ENCODE measurements at places on chromosomes 1 and 21.

DNA sequence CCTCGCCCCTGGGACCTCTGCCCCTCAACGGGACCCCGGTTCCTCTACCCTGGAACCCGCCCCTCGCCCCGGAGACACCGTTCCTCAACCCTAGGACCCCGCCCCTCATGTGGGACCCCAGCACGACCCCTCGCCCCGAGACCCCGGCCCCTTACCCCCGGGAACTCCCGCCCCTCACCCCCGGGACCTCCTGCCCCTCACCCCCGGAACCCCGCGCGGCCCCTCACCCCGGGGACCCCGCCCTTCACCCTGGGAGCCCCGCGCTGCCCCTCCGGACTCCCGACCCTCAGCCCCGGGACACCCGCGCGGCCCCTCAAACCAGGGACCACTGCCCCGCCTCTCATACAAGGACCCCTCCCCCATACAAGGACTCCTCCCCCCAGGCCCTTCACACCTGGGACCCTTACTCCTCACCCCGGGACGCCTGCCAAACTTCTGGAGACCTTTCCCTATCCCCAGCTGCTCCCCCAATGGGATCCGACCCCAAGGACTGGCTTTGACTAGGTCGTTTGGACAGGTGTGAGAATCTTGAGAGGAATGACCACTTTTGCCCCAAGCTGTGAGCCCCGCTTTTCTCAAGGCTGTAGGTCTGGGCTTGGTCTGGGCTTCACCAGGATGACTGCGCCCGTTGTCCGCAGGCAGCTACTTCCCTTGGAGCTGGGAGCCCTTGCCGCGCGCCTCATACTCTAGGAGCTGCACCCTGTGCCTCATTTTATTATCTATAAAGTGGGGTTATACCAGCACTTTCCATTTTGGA is 843 bp downstream of the DIP2A start:
- DNase-seq = peak; percentile 11

GRCh38 chr1:3915551-3916121 is 15.6 kb upstream of the C1orf174 start:
- no peak for DNase-seq

DNA sequence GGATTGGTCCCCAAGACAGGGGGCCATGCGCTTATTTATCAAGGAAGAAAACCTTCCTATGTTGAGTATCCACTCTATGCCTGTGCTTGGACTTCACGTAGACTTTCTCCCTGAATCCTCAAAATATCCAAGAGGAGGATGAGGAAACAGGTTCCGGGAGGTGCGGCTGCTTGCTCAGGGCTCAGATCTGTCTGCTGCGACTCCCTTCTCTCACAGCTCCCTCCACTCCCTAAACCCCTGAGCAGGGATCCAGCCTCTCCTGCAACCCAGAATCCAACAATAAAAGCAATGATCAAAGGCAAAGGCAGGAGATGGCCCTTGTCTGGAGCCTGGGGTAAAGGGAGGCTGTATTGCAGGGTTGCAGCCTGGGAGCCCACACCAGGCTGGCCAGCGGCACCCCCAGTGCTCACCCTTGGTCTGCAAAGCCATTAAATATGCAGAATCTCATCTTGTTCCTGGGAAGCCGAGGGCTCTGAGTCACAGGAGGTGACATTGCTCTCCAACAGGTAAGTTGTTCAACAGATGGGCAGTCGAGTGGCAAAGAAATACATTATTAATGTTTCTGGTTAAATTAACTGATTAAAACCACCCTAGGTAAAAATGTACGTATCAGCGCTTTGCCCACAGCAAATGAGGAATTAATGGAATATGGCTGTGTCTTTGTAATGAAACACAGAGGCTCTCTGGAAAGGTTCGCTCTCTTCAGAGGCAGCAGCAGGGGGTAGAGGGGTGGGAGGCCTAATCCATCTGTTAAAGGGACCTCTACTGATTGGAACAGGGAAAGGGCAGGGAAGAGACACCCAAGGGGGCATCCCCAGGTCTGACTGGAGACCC is 111.5 kb downstream of the GRIK3 start:
- DNase-seq = no peak

- no peak for DNase-seq
These were observed 107.8 kb upstream of the WNT4 start for GRCh38 chr1:22250724-22251123.

DNA sequence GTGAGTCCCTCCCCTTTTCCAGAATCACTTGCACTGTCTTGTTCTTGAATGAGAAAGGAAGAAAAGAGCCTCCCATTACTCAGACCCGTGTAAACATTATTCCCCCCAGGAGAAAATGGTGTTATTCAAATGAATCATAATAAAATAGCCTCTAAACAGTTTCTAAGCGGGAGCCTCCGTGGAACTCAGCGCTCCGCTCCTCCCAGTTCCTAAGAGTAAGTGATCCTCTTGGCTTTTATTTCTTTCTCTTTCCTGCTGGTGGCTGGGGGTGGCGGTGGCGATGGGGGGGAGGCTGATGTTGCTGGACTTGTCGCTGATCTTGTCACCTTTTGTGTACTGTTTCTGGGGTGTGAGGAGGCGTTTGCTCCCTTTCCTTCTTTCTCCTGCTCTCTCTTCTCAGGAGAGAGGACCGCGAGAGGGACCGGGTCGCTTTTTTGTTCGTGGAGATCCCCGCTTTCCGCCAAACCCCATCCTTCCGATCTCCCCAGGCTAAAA is 781 bp downstream of the PROX1 start:
- DNase-seq = no peak

DNA sequence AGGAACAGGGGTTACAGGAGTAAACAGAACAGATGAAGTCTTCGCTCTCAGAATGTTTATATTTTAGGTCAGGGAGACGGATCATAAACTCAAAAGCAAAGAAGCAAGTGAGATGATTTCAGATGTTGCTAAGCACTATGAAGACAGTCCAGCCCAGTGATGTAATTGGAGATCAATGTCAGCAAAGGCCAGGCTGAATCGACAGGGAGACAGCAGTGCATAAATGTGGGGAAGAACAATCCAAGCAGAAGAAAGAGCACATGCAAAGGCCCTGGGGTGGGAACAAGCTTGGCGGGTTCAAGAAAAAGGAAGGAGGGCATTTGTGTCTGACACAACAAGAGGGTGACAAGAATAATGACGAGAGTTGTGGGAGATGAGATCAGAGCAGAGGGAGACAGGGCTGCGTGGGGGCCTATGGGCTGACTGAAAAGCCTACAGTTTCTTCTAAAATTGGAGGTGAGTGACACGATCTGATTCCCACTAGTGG is 47.0 kb downstream of the TAS1R2 start:
- no peak for DNase-seq

- no peak for DNase-seq
These were observed 23.0 kb upstream of the PNRC2 start for GRCh38 chr1:23936481-23937176.

DNA sequence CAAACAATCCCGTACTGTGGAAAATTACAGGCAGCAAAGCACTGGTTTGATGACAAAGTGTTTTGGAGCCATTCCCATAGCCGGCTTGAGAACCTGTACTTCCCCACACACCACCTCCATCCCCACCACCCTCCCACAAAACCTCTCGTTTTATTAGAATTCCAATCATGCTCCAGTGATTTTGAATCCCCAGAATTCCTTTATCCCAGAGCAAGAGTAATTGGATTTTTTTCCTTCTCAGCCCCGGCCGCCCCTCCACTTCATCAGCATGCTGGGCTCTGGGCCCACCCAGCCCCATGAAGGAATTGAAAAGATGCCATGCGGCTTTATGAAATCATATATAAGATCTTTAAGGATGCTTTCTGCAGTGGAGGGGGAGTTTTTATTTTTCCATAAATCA is 136.6 kb downstream of the OMA1 start:
- no peak for DNase-seq

GRCh38 chr1:9399510-9400424 is 107.1 kb downstream of the SPSB1 start:
- no peak for DNase-seq

- DNase-seq = no peak
These were observed 14.2 kb upstream of the SRSF4 start for GRCh38 chr1:29195881-29196291.

DNA sequence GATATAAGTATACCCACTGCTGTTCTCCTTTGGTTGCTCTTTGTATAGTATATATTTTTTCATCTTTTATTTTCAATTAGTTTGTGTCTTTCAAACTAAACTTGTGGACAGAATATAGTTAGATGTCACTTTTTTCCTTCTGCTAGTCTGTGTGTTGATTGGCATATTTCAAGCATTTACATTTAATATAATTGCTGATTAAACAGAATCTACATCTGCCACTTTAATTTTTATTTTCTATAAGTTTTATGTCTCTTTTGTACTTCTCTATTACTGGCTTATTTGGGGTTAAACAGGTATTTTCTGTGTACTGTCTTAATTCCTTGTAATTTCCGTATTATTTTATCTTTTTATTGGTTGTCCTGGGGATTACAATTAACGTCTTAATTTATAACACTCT is 74.4 kb upstream of the CHODL start:
- DNase-seq = no peak

- no peak for DNase-seq
These were observed 238.8 kb downstream of the ST6GALNAC3 start for GRCh38 chr1:76313304-76313703.

DNA sequence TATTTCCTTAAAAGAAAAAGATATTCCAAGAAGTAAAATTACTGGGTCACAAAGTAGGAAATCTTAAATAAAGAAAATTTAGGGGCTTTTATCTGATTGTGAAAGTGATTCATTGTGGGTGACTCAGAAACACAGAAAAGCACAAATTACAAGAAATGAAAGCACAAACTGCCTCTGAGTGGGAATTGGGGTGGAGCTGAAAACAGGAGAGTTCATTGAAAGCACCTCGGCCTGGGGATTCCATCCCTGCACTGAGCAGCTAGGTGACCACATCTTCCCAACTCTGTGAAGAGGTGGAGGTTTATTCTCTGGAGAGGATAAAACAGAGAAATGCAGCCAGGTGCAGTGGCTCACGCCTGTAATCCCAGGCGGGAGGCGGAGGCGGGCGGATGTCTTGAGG is 7.4 kb downstream of the GJA4 start:
- no peak for DNase-seq

Measured in CD4-positive, alpha-beta T cell treated with Interleukin-10 for 1 hour (primary cell).